Effector CD4-positive, alpha-beta T cell (primary cell): ENCODE measurements at places on chromosomes 4 and X.

- DNase-seq = no peak
These were observed 1740.5 kb upstream of the AGA start for GRCh38 chr4:179182741-179183140.

DNA sequence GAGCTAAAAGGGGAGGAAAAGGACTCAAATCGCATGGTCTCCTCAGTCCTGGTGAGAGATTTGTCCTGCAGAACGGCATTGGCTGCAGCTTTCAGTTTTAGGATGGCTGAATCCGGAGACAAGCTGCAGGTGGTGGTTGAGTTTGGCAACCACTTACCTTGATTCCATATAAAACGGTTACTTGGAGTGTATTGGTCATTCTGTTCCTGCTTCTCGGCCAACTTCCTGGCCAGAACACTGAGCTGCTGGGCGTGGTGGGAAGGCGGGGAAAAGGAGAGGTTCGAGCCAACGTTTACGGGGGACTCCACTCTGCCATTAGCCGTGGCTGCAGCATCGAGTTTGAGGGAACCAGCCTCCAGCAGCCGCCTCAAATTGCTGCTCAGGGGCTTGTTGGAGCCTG, 36.1 kb downstream of the ZNF827 start:
- no peak for DNase-seq

GRCh38 chrX:97401586-97402136, 518.0 kb downstream of the RPA4 start:
- no peak for DNase-seq

DNA sequence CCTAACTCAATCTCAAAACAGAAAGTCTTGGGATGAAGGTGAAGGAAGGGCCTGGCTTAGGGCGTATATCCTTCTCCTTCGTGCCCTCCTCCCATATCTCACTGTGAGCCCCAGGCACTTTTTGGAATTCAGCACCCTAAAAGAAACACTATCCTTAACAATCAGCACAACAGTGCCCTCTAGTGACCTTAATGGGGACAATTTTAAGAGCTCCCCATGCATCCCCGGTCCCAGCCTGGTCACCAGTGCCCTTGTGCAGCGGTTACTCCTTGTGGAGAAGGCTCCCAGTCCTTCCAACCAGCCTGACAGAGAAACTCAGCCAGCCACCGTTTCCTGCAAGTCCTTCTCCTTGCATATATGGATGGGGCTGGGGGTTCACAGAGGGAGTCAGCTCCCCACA, 4.2 kb downstream of the PAK3 start:
- DNase-seq = peak; percentile 13

DNA sequence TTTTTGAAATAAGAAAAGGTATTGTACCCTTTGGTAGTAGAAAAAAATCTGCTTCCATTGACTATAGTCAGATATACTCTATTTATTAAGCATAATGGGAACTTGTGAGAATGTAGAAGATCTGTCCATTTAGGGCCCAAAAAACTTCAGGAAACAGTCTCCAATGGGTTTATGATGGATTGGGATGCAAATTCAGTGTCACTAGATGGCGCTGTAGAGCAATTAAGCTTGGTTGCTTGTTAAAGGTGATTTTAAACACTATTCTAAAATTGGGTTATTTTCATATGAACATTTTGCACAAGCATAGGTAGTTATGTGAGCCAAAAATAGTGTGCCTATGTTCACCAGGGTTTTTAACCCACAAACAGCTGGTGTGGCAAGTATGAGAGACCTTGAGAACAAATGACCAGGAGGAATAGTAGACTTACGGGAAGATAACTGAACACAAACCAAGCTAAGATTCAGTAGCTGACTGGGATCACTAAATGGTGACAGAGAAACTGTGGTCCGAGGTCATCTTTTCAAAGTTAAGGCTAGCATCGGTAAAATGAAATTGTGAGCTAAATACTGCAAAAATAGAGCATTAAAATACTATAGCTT, 80.3 kb upstream of the LSM6 start:
- DNase-seq = no peak

DNA sequence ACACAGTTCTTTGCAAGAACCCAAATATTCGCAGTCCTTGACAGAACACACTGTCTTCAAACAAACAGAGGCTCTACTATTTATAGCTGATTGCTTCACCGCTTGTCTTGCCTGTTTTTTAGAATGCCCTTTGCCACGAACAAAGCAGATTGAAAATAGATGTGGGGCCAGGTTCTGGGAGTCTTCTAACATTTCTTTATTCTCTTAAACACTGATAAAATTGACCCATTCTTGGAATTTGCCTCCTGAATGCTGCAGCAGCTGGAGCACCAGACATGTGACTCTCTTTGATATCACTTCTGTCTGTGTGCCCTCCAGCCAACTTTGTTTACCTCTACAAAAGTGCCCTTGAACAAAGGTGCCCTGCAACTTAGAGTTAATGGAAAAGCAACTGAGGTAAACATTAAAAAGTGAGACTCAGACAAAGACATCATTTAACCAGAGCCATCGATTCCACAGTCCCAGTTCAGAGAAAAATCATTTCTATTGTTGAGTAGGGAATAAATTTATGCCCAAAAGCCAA, 64.2 kb upstream of the SPP1 start:
- DNase-seq = no peak

DNA sequence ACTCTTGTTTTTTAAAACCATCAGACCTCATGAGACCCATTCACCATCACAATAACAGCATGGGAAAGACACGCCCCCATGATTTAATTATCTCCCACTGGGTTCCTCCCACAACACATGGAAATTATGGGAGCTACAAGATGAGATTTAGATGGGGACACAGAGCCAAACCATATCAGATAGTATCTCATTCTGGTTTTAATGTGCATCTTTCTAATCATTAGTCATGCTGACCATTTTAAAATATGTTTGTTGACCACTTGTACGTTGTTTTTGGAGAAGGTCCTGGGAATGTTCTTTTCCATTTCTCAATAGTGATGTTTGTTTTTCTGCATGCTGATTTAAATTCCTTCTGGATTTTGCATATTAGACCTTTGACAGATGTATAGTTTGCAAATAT, 119.0 kb downstream of the RTL3 start:
- DNase-seq = no peak

- DNase-seq = no peak
These were observed 78.9 kb downstream of the NDST3 start for GRCh38 chr4:118113220-118113619.

GRCh38 chr4:169915545-169915944, 110.7 kb downstream of the MFAP3L start:
- DNase-seq = no peak

GRCh38 chrX:19270727-19271126, 73.0 kb upstream of the PDHA1 start:
- DNase-seq = no peak

DNA sequence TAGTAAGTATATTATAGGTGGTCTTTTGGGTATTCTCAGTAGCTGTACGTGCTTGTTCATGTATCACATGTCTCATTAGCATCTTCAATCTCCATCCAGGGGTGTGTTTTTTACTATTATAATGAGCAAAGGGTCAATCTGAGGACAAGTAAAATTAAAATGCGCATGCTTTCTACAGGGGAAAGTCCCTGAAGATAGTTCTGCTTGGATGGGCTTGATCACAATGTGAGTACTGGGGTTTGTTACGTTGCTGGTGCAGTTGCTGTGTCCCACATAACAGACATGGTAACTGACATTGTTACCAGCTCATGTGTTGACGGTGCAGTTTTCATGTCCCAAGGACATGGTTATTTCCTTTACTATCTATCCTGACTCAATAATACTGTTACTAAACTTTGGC, 65.9 kb downstream of the UCHL1 start:
- DNase-seq = no peak

DNA sequence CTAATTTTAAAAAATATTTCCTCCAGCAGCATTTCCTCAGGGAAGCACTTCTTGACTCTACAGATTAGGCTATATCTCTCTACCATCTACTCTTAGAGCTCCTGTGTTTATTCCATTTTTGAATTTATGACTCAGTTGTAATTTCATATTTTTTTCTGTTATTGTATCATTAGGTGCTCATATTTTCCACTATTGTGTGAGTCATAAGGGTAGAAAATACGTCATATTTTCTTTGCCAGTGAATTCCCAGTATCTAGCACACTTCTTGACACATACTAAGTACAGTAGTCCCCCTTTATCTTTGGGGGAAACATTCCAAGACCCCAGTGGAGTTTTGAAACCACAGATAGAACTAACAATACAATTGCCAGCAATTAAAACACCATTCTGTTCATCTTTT, 431.2 kb downstream of the GASK1B start:
- DNase-seq = no peak

- no peak for DNase-seq
These were observed 19.6 kb downstream of the VBP1 start for GRCh38 chrX:155235891-155236290.

DNA sequence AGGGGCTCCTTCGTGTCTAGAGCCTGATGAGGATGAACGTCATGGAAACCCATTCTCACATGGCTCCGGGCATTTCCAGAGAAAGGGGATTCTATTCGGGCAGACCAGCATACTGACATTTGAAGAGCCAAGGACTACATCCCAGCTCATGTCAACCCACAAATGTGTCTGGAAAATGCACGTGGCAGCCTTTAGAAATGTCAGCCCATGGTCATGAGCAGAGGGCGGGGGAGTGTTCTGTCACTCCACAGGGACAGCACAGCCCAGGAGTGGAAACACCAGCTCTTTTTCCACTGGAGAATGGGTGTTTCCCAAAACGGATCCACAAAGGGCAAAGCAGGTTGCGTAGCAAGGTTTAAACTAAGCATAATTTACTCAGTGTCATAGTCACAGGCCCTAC, 207.0 kb downstream of the BCOR start:
- no peak for DNase-seq

DNA sequence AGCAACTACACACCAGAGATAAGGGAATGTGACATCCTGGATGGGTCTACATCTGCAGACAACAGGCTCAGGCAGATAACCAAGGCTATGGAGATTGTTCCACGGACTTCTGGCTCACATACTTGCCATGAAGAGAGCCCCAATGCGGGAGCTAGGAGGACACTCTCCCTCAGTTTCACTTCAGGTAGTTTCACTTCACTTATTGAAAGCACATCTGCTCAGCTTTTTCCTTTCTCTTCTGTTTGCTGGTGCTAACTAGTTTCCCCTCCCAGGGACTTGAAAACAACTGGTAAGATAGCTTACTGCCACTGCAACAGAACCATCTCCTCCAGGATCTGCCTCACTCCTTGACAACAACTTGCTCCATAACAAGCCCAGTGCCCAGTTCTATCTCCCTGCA, 1.4 kb upstream of the CT47C1 start:
- no peak for DNase-seq
